Activated naive CD8-positive, alpha-beta T cell treated with anti-CD3 and anti-CD28 coated beads, Interleukin-2, amount 50 U/mL, for 24 hours (primary cell): ENCODE measurements at places on chromosomes 6 and 20.

DNA sequence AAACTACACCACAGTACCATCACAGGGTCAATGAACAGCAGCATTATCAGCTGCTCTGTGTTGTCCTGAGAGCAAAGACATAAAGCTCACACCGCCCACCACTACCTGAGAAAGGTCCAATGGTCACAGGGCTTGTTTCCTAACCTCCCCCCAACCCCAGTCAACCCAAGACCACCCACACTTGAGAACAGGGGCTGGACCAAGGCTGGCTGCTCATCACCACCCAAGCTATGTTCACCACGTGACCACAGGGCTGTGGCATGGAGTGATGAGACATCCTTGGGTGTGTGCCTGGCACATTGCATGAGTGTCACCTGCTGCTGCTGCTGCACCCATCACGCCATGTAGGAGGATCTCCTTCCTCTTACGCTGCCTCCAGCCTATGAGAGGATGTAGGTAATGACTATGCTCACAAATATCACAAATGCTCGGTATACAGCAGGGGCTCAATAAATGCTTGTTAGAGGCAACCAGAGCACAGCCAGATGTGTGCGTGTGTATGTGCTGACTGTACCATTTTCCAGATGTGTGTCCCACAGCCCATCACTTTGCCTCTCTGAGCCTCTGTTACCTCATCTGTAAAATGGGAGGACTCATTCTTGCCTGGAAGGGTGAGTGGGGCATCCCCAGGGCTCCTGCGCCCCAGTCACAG is 23.3 kb upstream of the SIRPA start:
- DNase-seq = no peak

DNA sequence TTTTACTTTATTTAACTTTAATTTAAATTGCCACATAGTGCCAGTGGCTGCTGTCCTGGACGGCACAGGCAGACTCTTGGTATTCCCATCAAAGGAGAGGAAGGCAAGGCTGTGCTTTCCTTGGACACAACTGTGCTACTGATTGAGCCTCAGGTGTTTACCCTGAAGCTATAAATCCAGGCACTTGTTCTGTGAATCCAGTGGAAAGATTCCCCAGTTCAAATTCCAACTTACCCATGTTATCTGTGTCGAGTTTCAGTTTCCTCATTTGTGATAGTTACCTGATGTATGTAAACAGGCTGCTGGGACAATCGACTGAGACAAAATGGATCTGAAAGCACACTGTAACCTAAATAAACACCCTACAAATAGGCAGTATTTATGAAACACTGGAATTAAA is 57.2 kb downstream of the PLAGL1 start:
- no peak for DNase-seq

DNA sequence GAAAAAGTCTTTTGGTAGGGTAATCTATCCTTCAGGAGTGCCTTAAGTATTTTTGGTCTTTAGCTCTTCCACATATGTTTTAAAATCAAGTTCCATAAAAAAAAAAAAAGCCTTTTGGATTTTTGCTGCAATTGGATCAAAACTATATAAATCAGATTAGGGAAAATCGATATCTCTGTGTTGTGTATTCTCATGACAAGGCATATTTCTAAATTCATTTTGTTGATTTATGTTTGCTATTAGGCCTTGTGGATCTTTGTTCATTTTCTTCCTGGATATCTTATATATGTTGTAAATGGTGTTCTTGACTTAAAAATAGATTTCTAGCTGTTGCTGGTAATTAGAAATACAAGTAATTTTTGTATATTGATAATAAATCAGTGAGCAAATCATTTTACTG is 8.8 kb downstream of the HSF2 start:
- DNase-seq = no peak

DNA sequence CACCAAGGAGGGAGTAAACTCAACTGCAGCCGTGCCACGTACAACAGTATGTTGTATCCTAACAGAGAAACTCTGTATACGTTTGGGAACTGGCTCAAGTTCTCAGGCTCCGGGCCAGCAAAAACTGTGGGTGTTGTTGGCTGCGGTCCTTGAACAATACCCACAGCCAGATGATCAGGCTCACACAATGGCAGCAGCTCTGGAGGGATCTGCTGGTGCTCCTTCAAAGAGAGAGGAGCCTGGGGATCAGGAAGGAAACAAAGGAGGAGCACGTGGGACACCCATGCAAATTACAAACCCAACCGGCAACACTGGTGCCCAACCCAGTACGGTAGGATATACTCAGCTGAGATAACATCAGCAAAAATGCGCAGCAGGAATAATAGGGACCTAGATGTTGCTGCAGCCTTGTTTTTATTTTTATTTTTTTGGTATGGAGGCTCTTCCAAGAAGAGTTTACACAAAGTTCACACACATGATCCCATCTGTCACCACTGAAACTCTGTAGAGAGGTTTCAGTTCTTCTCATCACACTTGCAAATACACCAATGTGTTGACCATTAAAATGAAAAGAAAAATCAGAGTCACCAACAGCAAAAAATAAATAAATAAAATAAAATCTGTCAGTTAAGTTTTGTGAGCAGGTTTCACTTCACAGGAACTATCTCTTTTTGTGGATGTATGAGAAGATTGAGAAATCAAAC is 41.2 kb upstream of the PDE10A start:
- no peak for DNase-seq

- no peak for DNase-seq
Measured at GRCh38 chr6:52539607-52540006, 37.3 kb downstream of the TRAM2 start.

GRCh38 chr6:2861822-2862164 is 20.1 kb upstream of the SERPINB1 start:
- no peak for DNase-seq

DNA sequence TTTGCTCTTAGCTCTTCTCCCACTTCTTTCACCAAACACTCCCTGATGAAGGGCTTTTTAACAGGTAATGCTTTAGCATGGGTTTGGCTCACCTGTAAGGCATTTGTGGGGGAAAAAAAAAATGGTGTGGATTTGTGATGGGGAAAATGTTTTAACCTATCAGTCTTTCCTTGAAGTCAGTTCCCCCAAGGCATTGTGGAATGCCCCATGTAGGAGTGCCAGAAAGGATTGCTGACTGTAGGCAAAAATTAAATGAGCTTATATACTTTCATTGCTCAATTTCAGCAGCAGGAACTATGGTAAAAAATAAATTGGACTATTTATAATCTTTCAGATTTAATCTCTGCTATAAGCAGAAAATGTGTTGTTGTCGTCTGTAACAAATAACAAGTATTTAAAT is 10.6 kb upstream of the SASH1 start:
- DNase-seq = no peak

- DNase-seq = no peak
Measured at GRCh38 chr6:52649536-52650160, 21.3 kb upstream of the TMEM14A start.

GRCh38 chr6:22896696-22897095 is 327.3 kb downstream of the HDGFL1 start:
- no peak for DNase-seq

- DNase-seq = no peak
Measured at GRCh38 chr20:54474046-54474445, 1.3 kb upstream of the DOK5 start.

DNA sequence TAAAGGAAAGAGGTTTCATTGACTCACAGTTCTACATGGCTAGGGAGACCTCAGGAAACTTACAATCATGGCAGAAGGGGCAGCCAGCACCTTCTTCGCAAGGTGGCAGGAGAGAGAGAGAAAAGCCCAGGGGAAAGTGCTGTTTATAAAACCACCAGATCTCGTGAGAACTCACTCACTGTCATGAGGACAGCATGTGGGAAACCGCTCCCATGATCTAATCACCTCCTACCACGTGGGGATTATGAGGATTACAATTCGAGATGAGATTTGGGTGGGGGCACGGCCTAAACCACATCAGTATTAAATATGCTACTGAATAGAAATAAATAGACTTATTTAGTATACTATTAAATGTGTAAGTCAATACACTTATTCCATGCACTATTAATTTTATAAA is 70.6 kb upstream of the TCF21 start:
- DNase-seq = no peak

- DNase-seq = no peak
Measured at GRCh38 chr20:58022711-58023110, 205.7 kb downstream of the ANKRD60 start.

DNA sequence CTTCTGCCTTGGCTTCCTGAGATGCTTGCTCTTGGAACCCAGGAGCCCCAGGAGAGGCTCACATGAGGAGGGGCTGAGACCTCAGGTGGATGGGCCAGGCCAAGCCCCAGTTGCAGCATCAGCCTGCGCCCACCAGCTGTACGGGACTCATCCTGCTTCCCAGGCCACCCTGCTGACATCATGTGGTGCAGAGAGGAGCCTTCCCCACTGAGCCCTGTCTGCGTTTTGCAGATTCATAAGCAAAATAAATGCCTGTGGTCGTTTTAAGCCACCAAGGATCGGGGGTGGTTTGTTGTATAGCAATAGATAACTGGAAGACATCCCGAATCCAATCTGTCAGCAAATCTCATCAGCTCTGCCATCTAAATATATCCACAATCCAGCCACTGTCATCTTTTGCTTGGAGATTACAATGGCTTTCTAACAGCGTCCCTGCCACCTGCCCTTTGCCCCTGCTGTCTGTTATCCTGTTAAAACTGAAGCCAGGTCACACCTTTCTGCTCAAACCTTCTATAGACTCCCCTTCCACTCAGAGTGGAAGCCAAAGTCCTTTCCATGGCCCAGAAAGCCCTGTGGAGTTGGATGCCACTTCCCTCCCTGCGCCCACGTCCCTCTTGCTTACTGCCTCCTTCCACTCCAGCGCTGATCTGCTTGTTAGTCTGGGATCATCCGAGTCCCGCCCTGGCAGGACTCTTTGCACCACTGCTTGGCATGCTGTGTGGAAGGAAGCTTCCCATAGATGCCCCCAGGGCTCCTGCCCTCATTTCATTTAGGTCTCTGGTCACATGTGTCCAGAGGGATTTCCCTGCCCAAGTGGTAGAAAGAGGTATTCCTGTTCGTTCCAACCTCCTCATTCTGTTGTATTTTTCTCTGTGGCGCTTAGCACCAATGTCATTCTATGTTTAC is 24.0 kb upstream of the MLN start:
- no peak for DNase-seq

DNA sequence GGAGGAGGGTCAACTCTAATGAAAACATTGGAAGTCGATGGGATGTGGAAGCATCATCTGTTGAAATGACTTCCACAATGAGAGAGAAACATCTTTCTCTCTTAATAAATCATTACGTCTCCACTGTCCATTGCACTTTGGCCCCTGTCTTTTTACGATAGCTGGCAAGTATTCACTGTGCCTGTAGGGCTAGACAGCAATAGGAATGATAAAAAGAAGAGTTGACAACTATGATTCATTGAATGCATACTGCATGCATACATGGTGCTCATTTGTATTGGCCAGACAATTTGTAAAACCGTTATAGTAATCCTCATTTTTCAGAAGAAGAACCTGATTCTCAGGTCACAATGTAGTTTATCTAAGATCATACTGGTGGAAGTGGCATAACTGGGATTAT is 220.3 kb downstream of the KCNQ5 start:
- DNase-seq = no peak

DNA sequence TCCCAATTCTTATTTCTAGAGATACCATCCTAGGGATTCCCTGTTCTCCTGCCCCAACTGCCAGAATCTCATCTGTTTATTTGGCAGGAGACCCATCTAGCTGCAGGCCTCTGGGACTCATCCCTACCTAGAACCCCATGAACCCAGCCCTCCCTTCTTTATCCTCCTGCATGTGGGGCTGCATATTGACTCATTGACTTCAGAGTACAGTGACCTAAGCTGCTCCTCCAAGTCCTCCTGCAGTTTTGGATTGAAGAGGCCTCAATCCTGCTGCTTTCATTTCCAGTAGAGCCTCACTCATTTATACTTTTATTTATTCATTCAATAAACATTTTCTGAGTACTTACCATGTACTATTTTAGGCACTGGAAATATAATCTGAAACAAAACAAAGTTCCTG is 11.6 kb downstream of the TMEM200A start:
- no peak for DNase-seq

- no peak for DNase-seq
Measured at GRCh38 chr6:31070711-31071197, 41.6 kb downstream of the C6orf15 start.

GRCh38 chr6:34225551-34225950 is 11.1 kb upstream of the HMGA1 start:
- no peak for DNase-seq

- DNase-seq = no peak
Measured at GRCh38 chr6:2771079-2771478, 5.9 kb downstream of the WRNIP1 start.

DNA sequence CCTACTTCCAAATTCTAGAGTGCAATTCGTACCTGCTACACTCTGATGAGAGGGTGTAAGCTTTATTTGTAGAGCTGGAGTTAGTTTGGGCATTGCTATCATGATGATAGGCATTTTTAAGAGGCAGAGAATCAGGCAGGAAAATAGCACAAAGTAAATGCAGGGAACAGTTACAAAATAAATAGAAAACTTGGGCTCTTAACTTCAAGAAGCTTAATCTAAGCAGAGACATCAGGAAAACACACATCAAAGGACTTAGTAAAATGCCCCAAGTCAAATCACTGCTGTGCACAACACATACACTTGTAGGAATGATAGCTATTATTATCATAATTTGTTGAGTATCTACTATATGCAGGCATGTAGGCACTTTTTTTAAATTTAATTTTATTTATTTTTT is 381.2 kb downstream of the CD83 start:
- DNase-seq = no peak

GRCh38 chr20:64102647-64103354 is 4.6 kb downstream of the NPBWR2 start:
- no peak for DNase-seq
